ENCODE measurements at places on chromosomes 2 and 18.

DNA sequence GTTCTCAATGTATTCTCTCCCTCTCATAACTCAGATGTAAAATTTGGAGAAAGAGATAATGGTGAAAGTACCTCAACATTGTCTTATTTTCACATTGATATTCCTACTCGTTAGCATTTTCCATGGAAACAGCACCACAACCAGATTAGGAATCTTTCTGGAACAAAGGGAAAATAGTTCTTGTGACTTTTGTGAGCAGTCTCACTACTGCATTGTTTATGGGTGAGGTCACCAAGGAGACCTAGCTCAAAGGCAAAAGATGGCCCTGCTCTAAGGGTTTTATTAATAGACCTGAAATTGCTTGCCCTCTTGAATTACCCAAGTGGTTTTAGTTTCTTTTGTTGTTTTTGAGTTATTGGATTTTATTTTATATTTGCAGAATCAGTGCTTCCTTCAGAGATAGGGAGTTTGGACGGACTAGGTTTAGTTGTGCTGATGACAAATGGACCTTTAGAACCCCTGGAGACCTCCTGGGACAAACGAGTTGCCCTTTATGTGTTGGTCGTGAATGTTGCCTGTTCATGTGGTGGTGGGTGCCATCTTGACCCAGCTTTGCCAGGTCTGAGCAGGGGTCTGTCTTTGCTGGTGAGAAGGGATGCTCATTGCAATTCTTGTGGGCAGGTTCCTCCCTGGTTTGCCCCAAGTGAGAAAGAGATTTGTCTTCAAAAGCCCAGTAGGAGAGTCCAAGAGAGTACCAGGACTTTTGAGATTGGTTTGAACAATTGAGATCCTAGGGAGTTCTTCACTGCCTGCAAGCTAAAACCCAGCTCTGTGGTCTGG lies 58.1 kb downstream of the INPP4A start:
- DNase-seq = no peak

- no peak for DNase-seq
Measured at GRCh38 chr2:51866361-51866760, 834.4 kb upstream of the NRXN1 start.

DNA sequence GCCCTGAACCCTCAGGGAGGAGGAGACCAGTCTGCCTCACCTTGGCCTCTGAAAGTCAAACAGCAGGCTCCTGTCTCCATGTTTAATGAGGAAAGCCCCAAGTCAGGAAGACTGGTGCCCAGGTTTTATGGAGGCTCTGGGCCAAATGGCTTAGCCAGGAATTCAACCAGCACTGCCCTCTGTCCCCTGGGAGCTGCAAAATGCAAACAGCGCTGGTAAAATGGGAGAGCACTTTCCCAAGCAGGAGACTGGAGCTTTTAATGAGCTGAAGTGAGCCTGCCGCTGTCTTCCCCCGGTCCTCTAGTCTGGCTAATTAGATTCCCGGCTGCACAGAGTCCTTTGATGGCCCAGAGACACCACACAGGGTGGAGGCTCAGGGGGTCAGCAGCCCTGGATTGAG lies 276.0 kb upstream of the TRIB2 start:
- no peak for DNase-seq

DNA sequence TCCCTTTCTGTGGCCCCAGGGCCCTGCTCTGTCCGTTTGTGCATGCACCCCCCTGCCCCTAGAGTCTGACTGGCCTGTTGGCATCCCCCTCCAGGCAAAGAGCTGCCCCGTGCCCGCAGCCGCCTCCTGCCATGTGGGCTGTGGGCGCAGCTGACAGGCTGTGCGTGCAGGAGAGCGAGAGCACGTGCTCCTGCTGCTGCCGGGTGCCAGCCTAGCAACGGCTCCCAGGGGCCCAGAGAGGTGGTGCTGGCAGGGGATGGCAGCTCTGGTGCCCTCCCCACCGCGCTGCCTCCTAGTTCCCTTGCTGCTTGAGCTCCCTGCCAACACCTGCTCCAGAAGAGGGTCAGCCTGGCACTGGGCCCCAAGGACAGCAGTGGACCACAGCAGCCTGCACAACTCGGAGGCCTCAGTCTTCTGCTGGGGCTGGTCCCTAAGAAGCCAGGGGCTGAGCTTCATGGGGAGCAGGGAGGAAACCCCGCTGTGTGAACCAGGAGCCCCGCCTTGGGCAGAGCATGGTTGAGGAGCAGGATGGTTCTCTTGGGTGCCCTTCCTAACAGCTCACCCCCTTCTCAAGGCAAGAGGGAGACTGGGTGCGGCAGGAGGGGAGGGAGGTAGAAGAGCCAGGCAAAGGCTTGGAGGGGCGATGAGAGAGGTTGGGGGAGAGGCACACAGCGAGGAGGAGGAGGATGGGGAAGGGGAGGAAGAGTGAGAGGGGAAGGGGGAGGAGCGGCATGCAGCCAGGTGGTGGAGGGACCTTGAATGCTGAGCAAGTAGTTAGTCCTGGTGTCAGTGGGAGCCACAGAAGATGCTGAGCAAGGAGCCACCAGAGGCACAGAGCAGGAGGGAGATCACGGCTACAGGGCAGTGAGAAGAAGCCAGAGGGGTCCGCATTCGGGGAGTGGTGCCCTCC lies 23.8 kb upstream of the PTMA start:
- peak; percentile 69 for DNase-seq

DNA sequence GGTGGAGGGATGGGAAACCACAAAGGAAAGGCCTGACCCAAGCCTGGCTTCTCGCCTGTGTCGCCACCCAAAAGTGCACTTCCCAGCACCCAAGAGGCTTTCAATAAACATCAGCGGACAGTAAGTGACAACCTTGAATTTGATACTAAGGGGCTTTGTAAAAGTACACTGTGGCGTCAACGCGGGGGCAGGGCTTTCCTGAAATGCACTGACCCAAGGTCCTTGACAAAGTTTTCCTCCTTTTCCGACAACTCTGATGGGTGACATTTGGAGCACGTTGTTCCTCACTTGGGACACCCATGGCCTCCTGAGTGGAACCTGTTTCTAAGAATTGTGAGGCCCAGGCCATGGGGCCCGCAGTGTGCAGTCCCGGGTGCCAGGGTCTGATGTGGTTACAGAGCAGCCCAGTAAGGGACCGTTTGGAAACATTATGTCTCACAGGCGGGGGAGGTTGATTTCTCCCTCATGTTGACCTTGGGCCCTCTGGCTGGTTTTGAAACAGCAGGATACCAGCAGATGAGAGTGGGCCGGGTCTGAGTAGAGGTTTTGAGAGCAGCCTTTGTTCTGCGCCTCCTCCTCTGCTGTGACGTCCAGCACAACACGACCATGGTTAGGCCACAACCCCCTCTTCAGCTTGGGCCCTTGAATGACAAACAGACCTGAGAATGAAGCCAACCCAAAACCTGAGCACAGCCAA lies 2.8 kb upstream of the ZBTB14 start:
- DNase-seq = no peak

DNA sequence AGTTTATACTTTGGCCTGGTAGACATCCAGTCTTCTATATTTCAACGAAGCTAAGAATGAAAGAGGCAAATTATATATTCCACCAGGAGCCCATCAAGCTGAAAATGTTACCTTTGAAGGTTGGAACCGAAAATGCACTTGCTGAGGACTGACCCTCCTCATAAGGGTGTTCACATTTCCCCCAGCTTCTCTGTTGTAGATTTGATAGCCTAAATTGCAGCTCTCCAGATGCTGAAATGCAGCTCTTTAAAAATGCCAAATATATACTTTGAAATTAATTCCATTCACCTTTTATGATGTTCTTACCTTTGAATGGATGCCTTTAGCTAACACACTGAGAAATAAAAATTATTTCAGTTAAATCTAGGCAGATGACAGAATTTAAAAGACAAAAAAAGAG lies 1.8 kb upstream of the FIGN start:
- DNase-seq = no peak

GRCh38 chr2:183179156-183179555 lies 54.9 kb downstream of the NUP35 start:
- DNase-seq = no peak

DNA sequence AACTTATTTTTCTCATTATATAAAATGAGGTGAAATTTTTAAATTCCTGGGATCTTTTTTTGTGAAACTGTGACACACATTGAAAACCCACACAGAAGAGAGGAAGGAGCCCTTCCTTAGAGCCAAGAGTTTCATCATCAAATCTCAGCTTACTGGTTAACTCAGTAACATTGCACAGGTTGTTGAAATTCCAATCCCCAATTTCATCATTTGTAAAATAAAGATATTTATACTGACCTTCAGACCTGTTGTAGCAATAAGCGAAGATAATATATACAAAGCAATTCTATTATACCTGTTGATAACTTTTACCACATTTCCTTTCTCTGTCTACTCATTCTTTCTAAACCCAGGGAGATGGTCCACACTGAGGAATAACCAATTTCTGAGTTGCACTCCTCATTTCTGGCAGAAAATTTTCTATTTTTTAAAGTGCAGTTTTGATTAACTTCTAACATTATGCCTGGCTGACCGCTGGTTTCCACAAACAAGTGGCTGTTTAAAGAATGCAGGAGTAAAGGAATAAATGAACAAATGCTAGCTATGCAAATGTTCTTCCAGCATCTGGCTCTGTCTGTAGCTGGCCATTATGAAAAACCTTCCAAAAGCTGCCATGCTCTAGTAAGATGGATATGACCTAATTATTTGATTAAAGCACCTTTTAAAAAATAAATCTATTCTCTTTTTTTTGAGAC lies 105.7 kb upstream of the LINC00305 start:
- no peak for DNase-seq

GRCh38 chr2:7749895-7750559 lies 832.8 kb downstream of the RNF144A start:
- peak; percentile 82 for DNase-seq

- no peak for DNase-seq
Measured at GRCh38 chr2:198874472-198874858, 583.3 kb downstream of the SATB2 start.

GRCh38 chr2:59177748-59178147 lies 936.6 kb upstream of the FANCL start:
- DNase-seq = peak; percentile 64

- DNase-seq = no peak
Measured at GRCh38 chr2:177530561-177530960, 138.0 kb downstream of the AGPS start.

DNA sequence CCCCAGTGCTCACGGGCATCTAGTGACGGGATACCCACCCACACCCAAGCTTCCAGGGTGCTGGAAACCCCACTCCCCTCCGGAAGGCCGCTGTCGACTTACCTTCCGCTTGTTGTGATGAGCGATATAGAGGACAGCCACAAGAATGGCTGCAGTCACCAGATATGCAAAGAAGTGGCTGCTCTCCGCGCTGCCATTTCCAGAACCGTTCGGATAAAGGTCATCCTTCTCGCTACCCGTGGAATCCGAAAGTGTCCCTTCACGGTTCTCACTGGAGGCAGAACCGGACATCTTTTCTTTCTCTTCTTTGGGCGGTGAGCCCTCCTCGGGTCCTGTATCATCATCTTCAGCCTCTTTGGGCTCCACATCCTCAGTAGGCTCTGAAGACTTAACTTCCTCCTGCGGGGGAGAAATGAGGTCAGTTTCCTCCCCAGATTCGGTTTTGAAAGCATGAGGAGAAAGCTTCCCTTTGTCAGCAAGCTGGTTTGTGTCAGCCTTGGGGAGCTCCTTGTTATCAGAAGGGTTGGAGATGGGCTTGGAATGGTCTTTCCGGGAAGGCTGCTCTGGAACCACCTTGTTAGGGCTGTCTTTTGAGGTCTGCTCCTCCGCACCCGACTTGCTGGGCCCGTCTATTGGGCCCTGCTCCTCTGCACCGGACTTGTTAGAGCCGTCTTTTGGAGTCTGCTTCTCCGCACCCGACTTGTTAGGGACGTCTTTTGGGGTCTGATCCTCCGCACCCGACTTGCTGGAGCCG lies 1.2 kb downstream of the TGOLN2 start:
- no peak for DNase-seq

- DNase-seq = peak; percentile 9
Measured at GRCh38 chr2:64448041-64448426, 5.9 kb upstream of the LGALSL start.

DNA sequence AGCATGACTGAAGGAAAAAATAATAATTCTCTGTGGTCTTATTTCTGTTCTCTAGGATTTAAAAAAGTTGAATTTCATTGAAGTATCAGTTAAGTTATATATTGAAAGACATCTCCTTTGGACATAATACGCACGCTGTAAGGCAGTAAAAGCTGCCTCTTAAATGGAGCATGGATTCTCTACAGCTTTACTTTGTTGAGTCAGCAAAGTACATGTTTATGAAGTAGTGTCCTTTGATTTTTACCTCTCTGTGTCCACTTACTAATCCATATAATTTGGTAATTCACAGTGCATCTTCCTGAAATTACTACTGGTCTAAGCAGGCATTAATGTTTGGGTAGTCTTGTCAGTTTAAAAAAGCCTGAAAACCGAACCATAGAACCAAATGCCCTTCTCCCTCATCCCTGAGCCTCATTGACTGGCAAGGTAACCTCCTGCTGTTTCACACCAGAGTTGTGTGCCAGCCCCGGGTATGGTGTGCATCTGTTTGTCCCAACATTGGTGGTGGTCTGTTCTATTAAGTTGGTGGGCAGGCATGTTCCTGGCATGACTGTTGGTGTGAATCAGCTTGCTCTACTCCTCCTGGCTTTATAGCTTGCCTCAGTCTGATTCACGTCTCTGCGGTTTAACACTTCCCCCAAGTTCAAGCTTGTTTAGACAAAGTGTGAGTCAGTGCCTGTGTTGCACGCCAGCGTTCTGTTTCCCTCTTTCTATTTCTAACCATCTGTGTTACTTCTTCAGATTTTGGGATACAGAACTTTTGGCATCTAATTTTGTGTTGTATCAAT lies 71.0 kb upstream of the ITM2C start:
- no peak for DNase-seq

- no peak for DNase-seq
Measured at GRCh38 chr2:8392098-8392866, 289.6 kb upstream of the ID2 start.

GRCh38 chr2:118319271-118319684 lies 231.0 kb downstream of the INSIG2 start:
- no peak for DNase-seq

- DNase-seq = no peak
Measured at GRCh38 chr2:79179036-79179435, 19.5 kb upstream of the REG3A start.

- DNase-seq = no peak
Measured at GRCh38 chr2:237041231-237041630, 44.5 kb upstream of the COPS8 start.

DNA sequence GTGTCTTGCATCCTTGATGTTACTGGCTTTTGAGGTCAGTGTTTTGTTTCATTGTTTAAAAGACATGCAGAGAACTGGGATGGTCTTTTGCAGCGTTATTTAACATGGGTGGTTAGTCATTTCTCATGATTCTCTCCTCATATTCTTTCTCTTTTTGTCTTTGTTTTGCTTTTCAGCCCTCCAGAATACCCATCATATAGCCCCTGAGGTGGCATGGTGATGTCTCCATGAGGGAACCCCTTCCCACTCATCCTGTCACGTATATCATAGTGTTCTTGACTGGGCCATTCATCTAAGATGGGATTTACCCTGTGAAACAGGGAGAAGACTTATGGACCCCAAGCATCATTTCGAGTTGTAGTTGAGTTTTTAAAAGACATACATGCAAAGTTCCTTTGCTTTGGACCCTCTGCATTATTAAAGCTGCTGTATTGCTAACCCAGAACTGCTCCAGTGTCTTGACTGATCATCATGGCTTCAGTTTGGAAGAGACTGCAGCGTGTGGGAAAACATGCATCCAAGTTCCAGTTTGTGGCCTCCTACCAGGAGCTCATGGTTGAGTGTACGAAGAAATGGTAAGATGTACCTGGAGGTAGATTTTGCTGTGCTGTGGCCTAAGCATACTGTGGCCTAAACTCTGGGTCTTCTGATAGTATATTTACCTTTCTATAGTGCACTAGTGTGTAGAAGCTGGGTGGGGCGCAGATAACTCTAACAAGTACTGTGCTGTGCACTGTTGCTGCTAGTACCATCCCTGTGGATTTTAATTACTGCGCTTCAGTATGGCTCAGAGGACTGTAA lies 1.4 kb downstream of the EHBP1 start:
- no peak for DNase-seq

All from NCI-H1105 treated with DMSO at 0.1 percent for 48 hours (cell line).